ENCODE measurements at places on chromosomes 16 and 17. TPM values are rescaled to one million over a fixed set of nuclear protein-coding genes. Genes with fewer than 3 reads are reported as not detected.

Gene ABCA5
- 21.6 TPM for total RNA-seq

Gene CDR2L
- total RNA-seq, result 27.1 TPM

Gene NLRP1
- 34.0 TPM for total RNA-seq

Gene CIITA
- total RNA-seq, result 0.10 TPM

Gene ZFP3
- total RNA-seq, result 2.0 TPM

Gene PRSS33
- total RNA-seq, result not detected

Gene EME2
- 14.0 TPM for total RNA-seq

Gene TBC1D26
- total RNA-seq, result not detected

Gene RBFOX1
- not detected for total RNA-seq

Gene PPP1R1B
- total RNA-seq, result not detected

Gene CD300C
- not detected for total RNA-seq

Gene HOXB3
- 15.7 TPM for total RNA-seq

Gene ABCA10
- 2.5 TPM for total RNA-seq

Gene HID1
- 39.8 TPM for total RNA-seq

Gene C16orf87
- total RNA-seq, result 5.6 TPM

Gene TBC1D3K
- total RNA-seq, result not detected

Gene MFAP4
- total RNA-seq, result not detected

Gene EFNB3
- total RNA-seq, result 1.1 TPM

Gene MT1G
- not detected for total RNA-seq

Gene SLC6A4
- total RNA-seq, result 0.48 TPM

Gene KRTAP1-1
- not detected for total RNA-seq

Gene SEBOX
- total RNA-seq, result not detected

Gene BMERB1
- total RNA-seq, result 20.3 TPM

Gene CCL7
- total RNA-seq, result not detected

Gene TERB1
- not detected for total RNA-seq

Gene TP53TG3C
- total RNA-seq, result not detected

Gene MARVELD3
- not detected for total RNA-seq

Gene CCL16
- total RNA-seq, result 0.65 TPM

Gene GAS7
- 0.10 TPM for total RNA-seq

Gene CD300LF
- total RNA-seq, result not detected

Gene C1QTNF1
- 2.9 TPM for total RNA-seq

Gene LYRM9
- 6.7 TPM for total RNA-seq

Gene STH
- total RNA-seq, result not detected

Gene SEPTIN12
- not detected for total RNA-seq

Gene TEKT1
- not detected for total RNA-seq

Gene HBA1
- total RNA-seq, result not detected

Gene SDR42E2
- total RNA-seq, result not detected

Gene PLA2G15
- total RNA-seq, result 23.7 TPM

Gene GNG13
- total RNA-seq, result not detected

Gene C16orf86
- total RNA-seq, result 2.4 TPM

Gene CD300H
- not detected for total RNA-seq

Gene TPSG1
- total RNA-seq, result not detected

Gene CCDC144A
- 1.4 TPM for total RNA-seq

Gene CCDC92B
- not detected for total RNA-seq

Gene RPL23
- total RNA-seq, result 1,055 TPM

Gene CD300LB
- not detected for total RNA-seq

Gene MT1E
- total RNA-seq, result 97.3 TPM

Gene FBXW10
- not detected for total RNA-seq

Gene MILR1
- 7.5 TPM for total RNA-seq

Gene KRT23
- not detected for total RNA-seq

Gene SLC35G3
- not detected for total RNA-seq

Gene HS3ST2
- total RNA-seq, result under 0.01 TPM

Gene NPIPA7
- total RNA-seq, result 1.1 TPM

Gene CETP
- total RNA-seq, result 0.65 TPM

Measured in vein endothelial cell (primary cell).